ENCODE measurements at places on chromosomes 6 and 20.

DNA sequence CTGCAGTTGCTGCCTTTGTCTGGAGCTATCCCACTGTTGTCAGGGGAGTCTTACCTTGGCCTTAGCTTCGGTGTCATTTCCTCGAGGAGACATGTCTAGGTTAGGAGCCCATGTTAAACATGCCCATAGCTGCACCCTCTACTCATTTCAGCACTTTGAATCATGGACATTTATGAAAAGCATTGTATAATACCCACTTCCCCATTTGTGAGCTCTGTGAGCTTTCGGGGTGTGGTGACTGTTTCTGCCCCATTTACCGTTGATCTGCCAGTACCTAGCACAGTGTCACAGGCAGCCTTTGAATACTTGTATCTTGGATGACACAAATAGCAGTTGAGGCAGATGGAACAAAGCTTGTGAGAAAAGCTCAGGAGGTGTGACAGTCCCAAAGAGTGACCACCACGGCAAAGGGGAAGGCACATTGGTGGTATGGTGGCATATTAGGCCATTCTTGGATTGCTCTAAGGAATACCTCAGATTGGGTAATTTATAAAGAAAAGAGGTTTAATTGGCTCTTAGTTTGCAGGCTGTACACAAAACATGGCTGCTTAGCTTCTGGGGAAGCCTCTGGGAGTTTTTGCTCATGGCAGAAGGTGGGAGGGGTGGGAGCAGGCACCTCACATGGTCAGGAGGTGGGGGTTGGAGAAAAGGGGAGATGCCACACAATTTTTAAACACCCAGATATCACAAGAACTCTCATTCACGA lies 42.0 kb downstream of the JARID2 start:
- DNase-seq, result no peak

- no peak for DNase-seq
Observed at GRCh38 chr6:37013516-37014491, 8.3 kb downstream of the FGD2 start.

GRCh38 chr6:117546674-117547073 lies 55.6 kb downstream of the GOPC start:
- DNase-seq, result no peak

- no peak for DNase-seq
Observed at GRCh38 chr6:116872771-116873170, 4.3 kb upstream of the RFX6 start.

- DNase-seq, result no peak
Observed at GRCh38 chr6:122484760-122485159, 13.2 kb upstream of the SERINC1 start.

GRCh38 chr6:36938536-36938935 lies 16.0 kb upstream of the PI16 start:
- DNase-seq, result peak; percentile 49

DNA sequence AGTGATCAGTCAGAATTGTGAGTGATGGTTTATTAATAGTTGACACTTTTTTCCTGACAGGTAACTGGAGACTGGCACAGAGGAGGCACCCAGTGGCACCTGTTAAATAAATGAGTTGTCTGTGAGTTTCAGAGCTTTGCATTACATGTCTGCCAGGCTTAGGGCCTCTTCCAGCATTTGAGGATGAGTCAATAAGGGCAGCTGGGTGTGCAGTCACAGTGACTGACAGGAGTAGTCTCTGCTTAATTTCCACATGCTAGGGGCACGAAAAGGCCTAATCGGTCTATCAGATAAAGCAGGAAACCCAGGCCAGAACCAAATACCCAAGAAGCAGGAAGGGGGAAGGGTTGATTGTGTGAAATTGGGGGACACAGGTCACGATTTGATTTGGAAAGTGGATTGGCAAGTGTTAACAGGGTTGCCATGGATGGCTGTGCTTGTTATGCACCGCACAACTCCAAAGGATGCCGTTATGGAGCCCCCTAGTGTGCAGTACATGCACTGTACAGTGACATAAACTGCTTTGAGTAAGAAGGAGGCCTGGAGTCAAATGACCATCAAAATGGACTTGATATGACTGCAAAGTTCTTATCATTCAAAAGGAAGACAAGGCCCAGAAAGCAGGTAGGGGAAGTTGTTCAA lies 111.9 kb upstream of the GGTLC1 start:
- peak; percentile 64 for DNase-seq

DNA sequence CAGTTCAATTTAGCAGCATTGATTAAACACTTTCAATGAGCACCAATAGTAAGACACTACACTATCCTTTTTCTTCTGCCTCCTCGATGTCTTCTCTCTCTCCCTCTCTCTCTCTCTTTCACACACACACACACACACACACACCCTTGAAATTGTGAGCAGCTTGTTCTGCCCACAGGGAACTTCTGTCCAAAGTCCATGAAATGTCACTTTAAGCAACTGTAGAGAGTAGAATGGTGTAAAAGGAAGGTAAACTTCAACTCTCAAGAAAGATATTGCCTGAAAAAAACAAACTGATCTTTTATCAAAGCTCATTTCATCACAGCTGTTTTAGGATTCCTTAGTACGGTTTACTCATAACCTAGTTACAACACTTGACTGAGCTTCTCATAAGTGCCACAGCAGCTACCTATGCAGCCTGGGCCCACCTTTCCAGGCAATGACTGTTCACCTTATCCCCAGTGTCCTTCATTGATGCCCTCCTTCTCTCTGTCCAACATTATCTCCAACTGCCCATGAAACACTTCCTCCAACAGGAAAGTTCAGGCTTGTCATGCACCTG lies 107.0 kb downstream of the TNFRSF21 start:
- DNase-seq, result no peak

DNA sequence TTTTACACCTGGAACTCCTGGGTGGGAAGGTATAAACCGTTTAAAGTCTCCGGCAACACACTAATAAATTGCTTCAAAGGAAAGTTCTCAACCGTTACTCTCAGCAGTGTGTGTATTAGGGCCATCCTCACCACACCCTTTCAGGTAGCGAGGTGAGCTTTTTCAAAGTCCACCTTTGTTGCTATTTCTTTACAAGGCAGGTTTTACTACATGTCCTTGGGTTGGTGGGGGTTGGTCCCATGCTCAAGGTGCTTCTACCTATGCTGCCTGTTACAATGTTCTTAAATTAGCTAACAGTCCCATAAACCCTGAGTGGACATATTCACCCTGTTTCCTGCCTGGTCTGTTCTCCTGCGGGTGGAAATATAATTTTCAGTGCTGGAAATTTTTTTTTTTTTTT lies 13.2 kb upstream of the OSER1 start:
- no peak for DNase-seq

- peak; percentile 75 for DNase-seq
Observed at GRCh38 chr6:85669735-85670194, 27.1 kb upstream of the SYNCRIP start.

GRCh38 chr6:10558565-10558964 lies 37.4 kb downstream of the GCNT2 start:
- DNase-seq, result no peak

DNA sequence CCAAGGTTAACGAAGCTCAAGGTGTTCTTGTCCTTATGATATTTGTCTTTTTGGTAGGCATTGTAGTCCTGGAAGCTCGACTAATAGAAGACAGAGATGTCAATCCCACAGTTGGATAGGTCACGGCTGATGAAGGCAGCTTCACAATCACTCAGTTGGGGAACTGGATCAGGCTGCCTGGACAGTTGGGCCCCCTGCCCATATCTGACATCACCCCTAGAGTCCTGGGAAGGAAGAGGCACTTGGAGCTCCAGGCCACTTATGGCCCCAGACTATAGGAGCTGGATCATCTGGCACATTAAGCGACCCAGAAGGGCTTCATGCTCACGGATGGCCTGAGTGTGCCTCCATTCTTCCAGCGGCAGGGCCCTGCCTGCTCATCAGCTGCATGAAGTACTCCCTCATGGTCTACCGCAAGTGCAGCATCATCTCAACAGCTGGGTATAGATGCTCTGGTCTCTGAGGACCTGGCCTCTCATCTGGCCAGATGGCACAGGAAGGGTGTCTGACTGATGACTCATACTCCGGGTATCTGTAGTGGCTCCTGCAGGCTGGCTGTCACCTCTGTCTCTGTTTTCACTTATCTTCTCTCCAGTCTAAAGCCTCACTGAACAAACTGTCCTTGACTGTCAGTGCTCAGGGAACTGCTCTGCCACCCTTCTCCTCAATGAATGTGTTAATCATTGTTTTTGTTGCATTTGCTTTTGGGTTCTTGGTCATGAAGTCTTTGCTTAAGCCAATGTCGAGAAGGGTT lies 29.2 kb upstream of the SSR1 start:
- DNase-seq, result peak; percentile 50

GRCh38 chr6:154249499-154250298 lies 106.9 kb downstream of the IPCEF1 start:
- DNase-seq, result no peak

GRCh38 chr20:36463212-36464061 lies 77.9 kb upstream of the MYL9 start:
- no peak for DNase-seq

DNA sequence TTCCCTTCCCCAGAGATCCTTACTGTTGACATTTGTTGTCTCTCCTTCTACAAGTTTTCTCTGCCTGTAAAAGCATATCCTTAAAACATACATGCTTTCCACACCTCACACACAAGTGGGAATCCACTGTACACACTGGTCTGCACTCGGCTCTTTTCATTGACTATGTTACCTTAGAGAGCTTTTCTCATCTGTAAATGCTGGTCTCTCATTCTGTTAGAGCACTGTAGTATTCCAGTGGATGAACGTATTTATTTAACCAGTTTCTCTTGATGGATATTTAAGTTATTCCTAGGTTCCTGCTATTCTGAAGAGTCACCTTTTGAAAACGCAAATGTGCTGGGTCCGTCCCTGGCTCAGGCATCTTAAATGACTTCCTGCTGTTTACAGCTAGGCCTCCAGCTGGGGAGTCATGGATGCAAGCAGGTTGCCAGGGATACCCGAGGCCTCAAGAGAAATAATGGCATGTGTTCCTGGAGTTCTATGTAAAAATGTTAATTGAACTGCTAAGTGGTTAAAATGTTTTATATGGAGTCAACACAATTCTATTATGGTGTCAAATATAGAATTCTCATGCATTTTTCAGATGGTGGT lies 61.1 kb upstream of the TGM3 start:
- DNase-seq, result peak; percentile 59

GRCh38 chr6:12761376-12762115 lies 45.0 kb downstream of the PHACTR1 start:
- peak; percentile 51 for DNase-seq

Measured in fibroblast of skin of back (primary cell).